EH (cell line): ENCODE measurements at places on chromosomes 5 and 9.

DNA sequence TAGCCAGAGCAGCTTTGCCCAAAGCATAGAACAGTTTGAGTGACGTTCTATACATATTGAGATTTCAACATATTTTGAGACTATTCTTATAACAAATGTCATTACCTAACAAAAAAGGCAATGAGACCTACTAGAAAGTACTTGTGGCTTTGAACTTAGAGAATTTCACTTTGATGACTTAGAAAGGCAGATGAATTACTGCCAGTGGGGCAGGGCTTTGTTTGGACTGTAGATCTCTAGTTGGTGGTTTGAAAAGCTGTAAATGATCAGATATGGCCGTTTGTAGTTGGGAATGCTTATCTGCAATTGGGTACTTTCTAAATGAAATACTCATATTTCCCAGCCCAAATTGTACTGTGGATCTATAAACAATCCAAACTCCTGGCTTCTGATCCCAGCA, 28.1 kb downstream of the SOX30 start:
- DNase-seq: no peak

DNA sequence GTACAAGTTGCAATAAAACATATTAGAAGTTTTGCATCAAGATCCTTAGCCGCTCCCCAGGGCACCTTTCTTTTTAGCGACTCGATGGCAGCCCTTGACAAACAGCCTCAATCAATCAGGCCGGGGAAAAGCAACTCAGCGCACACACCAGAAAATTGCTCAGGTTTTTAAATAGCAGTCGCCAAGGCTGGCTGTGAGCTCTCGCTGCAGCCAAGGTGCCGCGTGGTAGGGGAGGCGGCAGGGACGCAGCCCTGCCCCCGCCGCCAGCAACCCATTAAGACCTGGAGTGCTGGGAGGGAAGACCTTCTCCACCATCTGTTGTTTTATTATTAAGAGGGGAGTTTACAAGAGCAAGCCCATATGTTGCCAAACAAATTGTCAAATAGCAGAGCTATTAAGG, 22.6 kb downstream of the ASS1 start:
- no peak for DNase-seq

DNA sequence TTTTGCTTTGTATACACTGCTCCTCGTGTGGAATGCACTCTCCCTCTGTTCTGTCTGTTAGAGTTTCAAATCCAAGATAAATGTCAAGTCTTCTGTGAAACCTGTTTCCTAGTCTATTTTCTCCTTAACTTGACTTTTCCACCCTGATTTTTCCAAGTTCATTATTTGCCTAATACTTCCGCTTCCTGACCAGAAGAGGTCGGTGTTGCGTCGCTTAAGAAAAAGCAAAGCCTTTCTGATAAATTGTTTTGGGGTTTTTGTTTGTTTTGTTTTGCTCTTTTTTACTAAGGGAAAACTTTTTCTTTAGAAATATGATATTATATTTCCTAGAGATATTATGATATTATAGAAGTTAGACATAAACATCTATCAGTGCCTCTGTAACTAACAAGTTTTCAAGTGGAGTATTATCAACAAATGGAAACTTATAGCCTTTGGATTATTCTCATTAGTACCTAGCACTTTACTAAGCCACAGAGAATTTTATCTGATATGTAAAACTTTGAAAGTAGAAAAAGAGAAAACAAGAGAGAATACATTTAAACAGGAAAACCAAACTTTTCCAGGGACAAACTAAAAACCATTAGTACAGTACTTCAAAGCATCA, 55.8 kb downstream of the PHAX start:
- DNase-seq: peak; percentile 55

- DNase-seq: peak; percentile 54
Observed at GRCh38 chr5:1099926-1100663, 11.8 kb downstream of the SLC12A7 start.

DNA sequence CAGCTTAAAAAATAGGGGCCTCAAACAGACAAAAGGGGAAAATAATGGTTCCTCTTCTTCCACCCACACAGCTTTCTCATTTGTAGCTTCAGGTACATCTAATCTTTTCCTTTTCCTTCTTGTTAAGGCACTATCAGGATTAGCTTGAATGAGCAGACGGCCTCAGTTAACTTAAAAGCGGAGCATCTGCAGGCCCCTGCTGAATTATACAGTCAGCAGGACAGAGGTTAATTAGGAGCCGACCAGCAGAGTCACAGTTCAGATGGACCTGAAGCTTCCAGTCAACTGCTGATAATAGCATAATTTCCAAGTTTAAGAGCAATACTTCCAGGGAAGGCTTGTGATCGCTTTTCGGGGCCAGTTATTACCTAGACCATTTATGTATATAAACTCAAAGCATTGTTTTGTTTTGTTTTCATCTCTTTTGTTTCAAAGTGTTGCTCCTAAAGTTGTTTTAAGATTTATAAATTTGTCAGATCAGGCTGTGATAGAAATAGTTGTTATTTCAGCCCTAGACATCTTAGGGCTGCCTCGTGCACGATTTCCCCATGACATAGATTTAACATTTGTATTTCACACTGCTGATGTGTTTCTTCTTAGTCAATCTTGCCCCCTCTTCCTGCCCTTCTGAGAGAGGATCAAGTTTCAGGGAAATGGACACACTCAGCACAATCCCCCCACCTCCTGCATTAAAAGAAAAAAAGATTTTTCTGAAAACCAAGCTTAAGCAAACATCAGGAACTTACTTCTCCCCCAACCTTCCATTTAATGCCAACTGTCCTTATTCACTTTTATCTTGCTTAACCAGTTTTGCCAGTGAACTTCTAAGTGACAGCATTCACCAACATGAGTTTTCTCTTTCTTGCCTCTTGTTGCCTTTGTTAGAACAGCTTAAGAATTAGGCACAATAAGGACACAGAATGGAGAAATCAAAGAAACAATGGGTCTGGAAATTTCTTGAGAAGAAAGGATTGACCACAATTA, 449.8 kb downstream of the ARHGEF28 start:
- no peak for DNase-seq

GRCh38 chr9:95447660-95448420, 68.9 kb downstream of the PTCH1 start:
- no peak for DNase-seq

DNA sequence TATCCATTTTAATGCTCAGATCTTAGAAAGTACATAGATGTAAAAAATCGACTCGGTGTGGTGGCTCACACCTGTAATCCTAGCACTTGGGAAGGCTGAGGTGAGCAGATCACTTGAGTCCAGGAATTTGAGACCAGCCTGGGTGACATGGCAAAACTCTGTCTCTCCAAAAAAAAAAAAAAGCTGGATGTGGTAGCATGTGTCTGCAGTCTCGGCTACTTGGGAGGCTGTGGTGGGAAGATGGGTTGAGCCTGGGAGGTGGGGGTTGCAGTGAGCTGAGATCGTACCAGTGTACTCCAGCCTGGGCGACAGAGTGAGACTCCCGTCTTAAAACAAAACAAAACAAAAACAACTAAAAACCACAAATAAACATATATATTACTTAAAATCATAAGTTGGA, 61.4 kb downstream of the RASA1 start:
- no peak for DNase-seq

DNA sequence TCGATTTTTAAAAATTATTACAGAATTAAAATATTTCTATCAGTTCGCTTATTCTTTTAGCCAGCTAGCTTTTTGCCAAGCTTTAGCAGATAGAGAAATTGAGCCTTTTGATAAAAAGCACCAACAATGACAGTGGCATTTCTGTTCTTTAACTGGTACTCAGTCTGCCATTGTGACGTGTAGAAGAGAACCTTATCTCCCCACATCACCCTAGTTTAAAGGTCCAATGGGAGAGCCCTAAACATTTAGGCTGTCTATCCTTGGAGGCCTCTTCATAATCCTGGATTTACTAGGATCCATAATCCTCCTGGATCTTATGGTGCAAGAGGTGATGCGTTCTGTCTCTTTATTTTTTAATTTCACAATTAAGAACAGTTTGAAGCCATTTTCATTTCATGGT, 3.0 kb downstream of the BASP1 start:
- no peak for DNase-seq

DNA sequence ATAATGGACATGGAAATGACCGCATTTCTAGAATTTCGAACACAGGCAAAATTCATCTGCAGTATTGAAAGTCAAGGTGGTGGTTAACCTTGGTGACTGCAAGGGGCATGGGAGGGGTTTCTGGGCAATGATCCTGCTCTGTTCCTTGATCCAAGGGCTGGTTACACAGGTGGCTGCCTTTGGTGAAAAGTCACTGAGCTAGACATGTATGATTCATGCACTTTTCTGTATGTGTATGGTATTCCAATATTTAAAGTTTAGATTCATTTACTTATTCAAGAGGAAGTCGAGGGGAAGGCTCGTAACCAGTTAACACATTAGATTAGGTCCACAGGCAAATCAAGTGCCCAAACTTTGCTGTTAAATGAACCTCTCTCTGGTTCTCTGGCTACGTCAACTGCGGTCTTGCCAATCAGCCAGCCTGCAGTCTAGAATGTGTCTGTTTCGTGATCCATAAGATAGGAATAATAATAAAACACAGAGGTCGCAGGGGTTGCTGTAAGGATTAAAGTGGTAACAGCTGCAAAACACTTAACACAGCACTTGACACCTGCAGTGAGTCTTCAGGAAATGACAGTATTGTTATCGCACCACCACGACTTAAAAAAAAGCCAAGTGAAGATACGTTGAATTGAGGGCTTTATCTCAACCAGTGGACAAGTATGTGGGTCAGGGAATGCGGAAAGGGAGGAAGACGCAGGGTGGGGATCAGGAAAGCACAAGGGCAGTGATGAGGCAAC, 92.5 kb downstream of the TLE1 start:
- no peak for DNase-seq

DNA sequence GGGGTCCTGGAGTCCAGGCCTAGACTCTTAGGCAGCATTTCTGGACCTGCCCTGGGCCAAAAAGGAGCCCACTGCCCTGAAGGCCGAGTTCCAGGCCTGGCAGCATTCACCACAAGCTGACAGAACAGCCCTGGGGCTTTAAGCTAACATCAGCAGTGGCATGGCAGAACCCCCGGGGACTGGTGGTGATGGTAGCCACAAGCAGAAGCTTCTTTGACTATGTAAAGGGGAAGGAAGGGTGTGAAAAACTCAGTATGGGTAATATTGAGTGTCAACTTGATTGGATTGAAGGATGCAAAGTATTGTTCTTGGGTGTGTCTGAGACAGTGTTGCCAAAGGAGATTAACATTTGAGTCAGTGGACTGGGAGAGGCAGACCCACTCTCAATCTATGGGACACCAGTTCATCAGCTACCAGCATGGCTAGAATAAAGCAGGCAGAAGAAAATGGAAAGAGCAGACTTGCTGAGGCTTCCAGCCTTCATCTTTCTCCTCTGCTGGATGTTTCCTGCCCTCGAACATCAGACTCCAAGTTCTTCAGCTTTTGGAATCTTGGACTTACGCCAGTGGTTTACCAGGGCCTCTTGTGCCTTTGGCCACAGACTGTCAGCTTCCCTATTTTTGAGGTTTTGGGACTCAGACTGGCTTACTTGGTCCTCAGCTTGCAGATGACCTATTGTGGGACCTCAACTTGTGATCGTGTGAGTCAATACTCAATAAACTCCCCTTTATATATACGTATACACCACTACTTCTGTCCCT, 661.0 kb upstream of the C9orf72 start:
- no peak for DNase-seq

DNA sequence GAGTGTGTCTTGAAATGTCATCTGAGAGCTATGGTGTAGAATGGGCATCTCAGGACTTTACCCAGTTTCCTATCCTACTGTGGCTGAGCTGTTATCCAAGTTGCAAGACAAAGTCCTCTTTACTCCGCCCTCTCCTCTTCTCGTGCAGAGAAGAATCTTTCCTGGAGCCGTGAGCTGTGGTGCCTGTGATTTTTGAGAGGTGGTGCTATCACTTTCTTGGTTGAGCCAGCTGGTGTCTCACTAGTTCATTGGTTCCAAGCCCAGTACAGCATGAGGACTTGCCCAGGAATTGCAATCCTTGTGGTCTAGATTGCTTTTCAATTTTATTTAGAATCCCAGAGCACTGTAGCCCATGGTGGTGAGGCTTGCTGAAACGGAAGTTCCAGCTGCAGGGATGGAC, 2300.3 kb downstream of the MAT2B start:
- no peak for DNase-seq

DNA sequence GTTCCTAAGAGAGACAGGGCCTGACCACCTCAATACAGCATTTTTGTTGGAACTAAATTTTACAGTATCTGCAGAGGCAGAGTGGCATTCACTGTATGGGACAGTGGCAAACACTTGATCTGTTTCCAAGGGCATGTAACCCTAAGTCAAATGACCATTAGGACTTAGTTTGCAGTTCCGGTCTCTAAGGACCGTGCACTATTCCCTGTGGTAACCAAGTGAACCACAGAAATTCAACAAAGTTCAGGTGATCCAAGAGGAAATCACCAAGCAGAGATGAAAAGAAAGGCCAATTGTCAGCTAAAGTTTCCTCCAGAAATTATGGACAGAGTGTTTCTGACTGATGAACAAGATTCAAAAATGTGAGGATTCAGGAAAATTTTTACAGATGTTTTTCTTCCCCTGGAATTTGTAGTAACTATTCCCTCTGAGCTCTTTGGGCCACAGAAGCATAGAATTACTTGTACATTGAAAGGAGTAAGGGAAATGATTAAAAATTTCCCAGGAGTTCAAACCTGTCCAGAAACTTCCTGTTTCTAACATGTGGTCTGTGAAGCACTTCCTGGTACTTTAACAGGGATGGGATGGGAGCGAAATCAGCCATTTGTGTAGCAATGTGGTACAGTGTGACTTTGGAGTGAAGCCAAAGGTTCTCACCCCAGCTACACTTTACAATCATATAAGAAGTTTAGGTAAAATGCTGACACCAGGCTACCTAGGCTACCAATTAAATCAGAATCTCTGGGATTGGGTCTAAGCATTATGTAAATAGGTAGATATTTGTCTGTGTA, 266.1 kb upstream of the MAP3K1 start:
- no peak for DNase-seq

- no peak for DNase-seq
Observed at GRCh38 chr5:59538750-59539121, 354.8 kb downstream of the PDE4D start.

DNA sequence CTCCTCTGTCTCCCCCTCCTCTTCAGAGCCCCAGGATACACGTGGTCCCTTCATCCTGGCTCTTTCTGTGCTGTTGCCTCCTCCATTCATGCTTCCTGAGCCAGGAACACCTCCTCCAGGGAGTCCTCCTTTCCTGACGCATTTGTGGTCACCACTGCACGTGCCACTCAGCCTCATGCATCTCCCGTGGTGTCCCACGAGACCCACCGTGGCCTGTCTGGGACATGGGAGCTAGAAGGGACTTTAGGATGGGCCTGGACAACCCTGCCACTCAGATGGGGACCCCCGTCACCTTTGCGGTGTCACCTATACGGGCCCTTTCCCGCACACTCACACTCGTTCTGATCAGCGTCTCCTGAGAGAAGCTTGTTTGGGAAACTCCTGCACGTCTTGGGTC, 6.7 kb downstream of the GLIPR2 start:
- DNase-seq: no peak

DNA sequence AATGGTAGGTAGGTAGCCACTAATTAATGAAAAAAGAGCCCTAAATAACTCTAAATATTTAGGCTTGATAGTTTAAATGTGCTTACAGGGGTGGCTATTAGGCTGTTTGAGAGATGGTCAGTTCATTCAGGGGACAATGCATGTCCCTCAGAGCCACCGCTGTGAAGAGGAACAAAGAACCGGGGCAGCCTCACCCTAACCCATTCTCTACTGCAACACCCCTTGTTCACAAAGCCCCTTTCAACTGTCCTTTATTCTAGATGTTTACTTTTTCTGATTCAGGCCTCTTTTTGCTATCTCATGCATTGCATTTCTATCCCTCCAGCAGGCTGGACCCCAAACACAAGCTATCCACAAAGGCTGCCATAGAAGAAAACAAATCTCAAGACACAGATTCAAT, 906.7 kb downstream of the NR2F1-AS1 start:
- no peak for DNase-seq

GRCh38 chr5:107597803-107598202, 72.9 kb downstream of the EFNA5 start:
- no peak for DNase-seq
